ENCODE measurements at places on chromosomes 6 and 20. TPM values are rescaled to one million over a fixed set of nuclear protein-coding genes. Genes with fewer than 3 reads are reported as not detected.

Gene RSPH9
- total RNA-seq, result 0.92 TPM

Gene GNMT
- total RNA-seq, result 0.75 TPM

Gene DEFB127
- total RNA-seq, result not detected

Gene APCDD1L
- total RNA-seq, result not detected

Gene COL9A1
- total RNA-seq, result 16.5 TPM

Gene PTCHD4
- total RNA-seq, result 2.0 TPM

Gene PRRT1
- 0.51 TPM for total RNA-seq
